ENCODE measurements at places on chromosomes 1 and 21. TPM values are rescaled to one million over a fixed set of nuclear protein-coding genes. Genes with fewer than 3 reads are reported as not detected.

DNA sequence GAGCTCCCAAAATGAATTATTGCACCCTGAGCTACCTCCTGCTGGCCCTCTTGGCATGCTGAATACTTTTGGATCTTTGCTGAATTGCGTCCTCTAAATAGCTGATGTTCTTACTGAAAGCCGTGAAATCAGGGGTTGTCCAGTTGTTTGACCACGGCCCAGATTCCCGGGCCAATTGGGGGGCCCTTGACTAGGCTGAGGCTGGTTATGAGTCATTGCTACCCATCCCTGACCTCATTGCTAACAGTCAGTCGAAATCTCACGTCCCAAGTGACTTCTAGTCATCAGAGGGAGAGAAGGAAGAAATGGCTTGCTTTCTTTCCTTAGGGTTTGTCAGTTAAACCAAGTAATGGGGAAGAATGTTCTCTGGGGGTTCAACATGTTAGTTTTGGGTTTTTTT lies 37.4 kb downstream of the SMYD2 start:
- peaks cover 20% of the 10 kb centered on the region for H3K36me3 ChIP-seq
- H3K4me1 ChIP-seq = no peaks in the 10 kb centered on the region
- H3K27me3 ChIP-seq = no peaks in the 10 kb centered on the region
- no peak overlapping the region for H3K4me3 ChIP-seq

GRCh38 chr1:28509705-28510272 lies 3.9 kb downstream of the RCC1 start:
- peak overlapping the region; percentile 99 for H3K4me3 ChIP-seq
- H3K27me3 ChIP-seq = no peaks in the 10 kb centered on the region
- peaks cover 41% of the 10 kb centered on the region for H3K4me1 ChIP-seq
- DNase-seq = no peak

GRCh38 chr1:9882296-9882944 lies 27.6 kb downstream of the CTNNBIP1 start:
- H3K36me3 ChIP-seq = no peaks in the 10 kb centered on the region
- H3K4me1 ChIP-seq = peaks cover 27% of the 10 kb centered on the region
- no peaks in the 10 kb centered on the region for H3K27me3 ChIP-seq
- peak overlapping the region; percentile 95 for H3K27ac ChIP-seq
- peak overlapping the region; percentile 65 for H3K4me3 ChIP-seq
- peak; percentile 55 for DNase-seq

DNA sequence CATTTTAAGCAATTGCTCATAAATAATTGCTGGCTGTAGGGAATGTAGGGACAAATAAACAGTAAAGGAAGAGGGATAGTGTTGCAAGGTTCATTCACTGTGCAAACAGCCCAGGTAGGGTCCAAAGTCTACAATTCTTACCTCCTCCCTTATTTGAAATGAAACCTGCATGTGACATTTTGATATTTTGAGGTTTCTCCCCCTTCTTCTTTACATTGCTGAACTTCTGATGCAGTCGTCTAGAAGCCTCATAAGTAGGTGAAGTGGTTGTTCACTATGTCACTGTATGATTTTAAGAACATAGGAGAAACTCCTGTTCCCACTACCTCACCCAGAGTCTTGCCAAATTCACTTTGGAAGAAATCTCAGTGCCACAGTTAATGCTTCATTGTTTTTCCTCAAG lies 16.1 kb downstream of the F5 start:
- H3K27ac ChIP-seq = no peak overlapping the region
- no peak for DNase-seq
- peaks cover 8% of the 10 kb centered on the region for H3K4me1 ChIP-seq
- no peaks in the 10 kb centered on the region for H3K36me3 ChIP-seq
- no peak overlapping the region for H3K4me3 ChIP-seq

GRCh38 chr1:200021577-200022238 lies 5.8 kb upstream of the NR5A2 start:
- H3K4me1 ChIP-seq = no peaks in the 10 kb centered on the region
- H3K27me3 ChIP-seq = peaks cover 26% of the 10 kb centered on the region
- no peak for DNase-seq
- no peak overlapping the region for H3K27ac ChIP-seq
- no peak overlapping the region for H3K4me3 ChIP-seq
- H3K36me3 ChIP-seq = no peaks in the 10 kb centered on the region

GRCh38 chr1:112894561-112895011 lies 61.4 kb downstream of the SLC16A1 start:
- no peaks in the 10 kb centered on the region for H3K36me3 ChIP-seq
- H3K27ac ChIP-seq = no peak overlapping the region

GRCh38 chr21:38807986-38808385 lies 2.3 kb downstream of the ETS2 start:
- peaks cover 23% of the 10 kb centered on the region for H3K36me3 ChIP-seq
- peaks cover 25% of the 10 kb centered on the region for H3K4me1 ChIP-seq
- H3K4me3 ChIP-seq = peak overlapping the region; percentile 87
- DNase-seq = no peak
- H3K27me3 ChIP-seq = no peaks in the 10 kb centered on the region

DNA sequence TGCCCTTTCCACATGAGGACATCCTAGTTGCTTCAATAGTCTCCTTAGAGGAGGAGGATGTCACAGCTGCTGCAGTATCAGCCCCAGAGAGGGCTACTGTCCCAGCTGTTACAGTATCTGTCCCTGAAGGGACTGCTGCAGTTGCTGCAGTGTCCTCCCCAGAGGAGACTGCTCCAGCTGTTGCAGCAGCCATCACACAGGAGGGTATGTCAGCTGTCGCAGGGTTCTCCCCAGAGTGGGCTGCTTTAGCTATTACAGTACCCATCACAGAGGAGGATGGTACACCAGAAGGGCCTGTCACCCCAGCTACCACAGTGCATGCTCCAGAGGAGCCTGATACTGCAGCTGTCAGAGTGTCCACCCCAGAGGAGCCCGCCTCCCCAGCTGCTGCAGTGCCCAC lies 78.5 kb upstream of the BMP8A start:
- no peak overlapping the region for H3K27ac ChIP-seq
- no peak for DNase-seq
- peaks cover 9% of the 10 kb centered on the region for H3K36me3 ChIP-seq
- H3K27me3 ChIP-seq = no peaks in the 10 kb centered on the region
- no peak overlapping the region for H3K4me3 ChIP-seq

GRCh38 chr1:99818063-99818699 lies 32.0 kb upstream of the AGL start:
- H3K27me3 ChIP-seq = peaks cover 9% of the 10 kb centered on the region
- no peak for DNase-seq
- no peak overlapping the region for H3K4me3 ChIP-seq
- H3K4me1 ChIP-seq = peaks cover 12% of the 10 kb centered on the region
- no peak overlapping the region for H3K27ac ChIP-seq

DNA sequence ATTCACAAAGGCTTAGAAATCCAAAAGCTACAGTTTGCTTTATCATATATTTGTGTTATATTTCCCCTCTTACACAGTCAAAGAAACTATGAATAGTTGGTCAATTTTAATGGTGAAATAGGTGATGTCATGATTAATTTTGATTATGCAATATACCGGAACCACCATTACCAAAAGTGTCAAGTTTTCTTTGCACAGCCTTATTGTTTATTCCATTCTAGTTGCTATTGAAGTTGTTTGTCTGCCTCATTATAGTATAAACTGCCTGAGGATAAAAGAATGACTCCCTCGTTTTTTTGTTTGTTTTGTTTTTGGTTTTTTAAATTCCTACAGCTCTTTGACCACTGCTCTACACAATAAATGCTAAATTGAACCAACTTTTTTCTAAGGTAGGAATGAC lies 690.6 kb upstream of the ZP4 start:
- no peak overlapping the region for H3K27ac ChIP-seq
- no peak overlapping the region for H3K4me3 ChIP-seq
- H3K27me3 ChIP-seq = no peaks in the 10 kb centered on the region
- no peaks in the 10 kb centered on the region for H3K4me1 ChIP-seq

DNA sequence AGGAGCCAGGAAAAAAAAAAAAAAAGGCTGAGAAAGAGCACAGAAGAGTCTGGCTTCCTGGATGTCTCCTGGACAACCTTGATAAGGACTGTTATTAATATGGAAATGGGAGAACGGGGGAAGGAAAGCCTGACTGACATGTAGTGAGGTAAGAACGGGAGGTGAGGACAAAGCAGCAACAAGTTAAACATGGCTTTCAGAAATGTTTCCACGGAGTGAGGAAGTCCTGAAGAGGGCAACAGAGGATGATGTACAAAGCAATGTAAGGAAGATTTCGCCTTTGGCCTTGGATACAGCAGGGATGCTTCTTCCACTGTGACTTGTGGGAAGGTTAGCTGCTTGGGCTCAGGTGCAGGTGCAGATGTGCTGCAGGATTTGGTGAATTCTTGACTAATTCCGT lies 11.9 kb upstream of the NIBAN1 start:
- H3K4me3 ChIP-seq = no peak overlapping the region
- H3K27ac ChIP-seq = no peak overlapping the region
- H3K36me3 ChIP-seq = no peaks in the 10 kb centered on the region
- DNase-seq = no peak

- H3K36me3 ChIP-seq = peaks cover 26% of the 10 kb centered on the region
- no peaks in the 10 kb centered on the region for H3K27me3 ChIP-seq
- H3K4me3 ChIP-seq = no peak overlapping the region
- DNase-seq = no peak
Observed at GRCh38 chr1:25492323-25492722, 51.1 kb upstream of the LDLRAP1 start.

DNA sequence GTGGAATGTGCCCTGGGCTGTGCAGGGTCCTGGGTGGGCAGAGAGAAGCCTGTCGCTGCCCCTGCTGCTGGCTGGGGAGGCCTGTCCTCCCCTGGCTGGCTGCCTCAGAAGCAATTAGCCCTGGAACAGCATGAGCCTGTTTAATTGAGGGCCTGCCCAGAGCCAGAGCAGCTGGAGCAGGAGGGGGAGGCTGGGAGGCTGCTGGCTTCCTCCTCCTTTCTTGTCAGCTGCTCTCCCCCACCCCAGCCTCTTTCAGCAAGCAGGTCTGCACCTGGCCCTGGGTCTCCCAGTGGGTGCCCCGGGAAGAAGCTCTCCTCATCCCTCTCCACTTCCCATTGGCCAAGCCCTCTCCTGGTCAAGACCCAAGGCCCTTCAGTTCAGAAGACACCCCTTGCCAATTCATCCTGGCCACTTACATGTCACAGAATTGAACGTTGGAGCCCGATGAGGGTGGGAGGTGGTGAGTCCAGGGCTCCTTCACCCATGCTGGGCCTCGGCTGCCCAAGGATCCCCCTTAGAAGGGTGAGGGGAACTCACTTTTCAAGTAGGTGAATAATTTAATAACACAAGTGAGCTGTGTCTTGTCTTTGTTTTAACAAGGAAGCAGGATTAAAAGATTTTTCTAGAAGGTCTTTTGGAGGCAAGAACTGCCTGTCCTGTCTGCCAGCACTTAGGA lies 13.2 kb downstream of the AMPD2 start:
- peaks cover 11% of the 10 kb centered on the region for H3K4me1 ChIP-seq
- DNase-seq = no peak
- no peak overlapping the region for H3K4me3 ChIP-seq
- peak overlapping the region; percentile 33 for H3K27ac ChIP-seq
- H3K27me3 ChIP-seq = no peaks in the 10 kb centered on the region

DNA sequence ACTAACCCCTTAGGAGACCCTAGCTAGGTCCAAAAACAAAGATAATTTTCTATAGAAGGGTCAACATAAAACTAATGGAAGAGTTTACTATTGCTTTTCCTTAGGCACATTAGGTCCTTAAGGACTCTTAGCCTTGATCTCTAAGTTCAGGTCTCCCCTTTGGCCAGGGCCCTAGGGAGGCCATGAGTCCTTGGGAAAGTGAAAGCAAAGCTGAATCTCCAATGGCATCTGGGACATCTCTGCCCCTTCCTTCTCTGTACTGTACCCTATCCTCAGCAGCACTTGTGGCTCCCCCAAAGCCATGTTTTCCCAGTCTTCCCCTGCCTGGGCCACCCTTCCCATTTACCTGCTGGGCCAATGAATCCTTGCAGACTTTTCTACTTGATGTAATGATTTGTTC lies 14.3 kb downstream of the IER5 start:
- peaks cover 76% of the 10 kb centered on the region for H3K4me1 ChIP-seq
- H3K4me3 ChIP-seq = no peak overlapping the region
- no peak overlapping the region for H3K27ac ChIP-seq
- no peak for DNase-seq
- peaks cover 17% of the 10 kb centered on the region for H3K27me3 ChIP-seq

DNA sequence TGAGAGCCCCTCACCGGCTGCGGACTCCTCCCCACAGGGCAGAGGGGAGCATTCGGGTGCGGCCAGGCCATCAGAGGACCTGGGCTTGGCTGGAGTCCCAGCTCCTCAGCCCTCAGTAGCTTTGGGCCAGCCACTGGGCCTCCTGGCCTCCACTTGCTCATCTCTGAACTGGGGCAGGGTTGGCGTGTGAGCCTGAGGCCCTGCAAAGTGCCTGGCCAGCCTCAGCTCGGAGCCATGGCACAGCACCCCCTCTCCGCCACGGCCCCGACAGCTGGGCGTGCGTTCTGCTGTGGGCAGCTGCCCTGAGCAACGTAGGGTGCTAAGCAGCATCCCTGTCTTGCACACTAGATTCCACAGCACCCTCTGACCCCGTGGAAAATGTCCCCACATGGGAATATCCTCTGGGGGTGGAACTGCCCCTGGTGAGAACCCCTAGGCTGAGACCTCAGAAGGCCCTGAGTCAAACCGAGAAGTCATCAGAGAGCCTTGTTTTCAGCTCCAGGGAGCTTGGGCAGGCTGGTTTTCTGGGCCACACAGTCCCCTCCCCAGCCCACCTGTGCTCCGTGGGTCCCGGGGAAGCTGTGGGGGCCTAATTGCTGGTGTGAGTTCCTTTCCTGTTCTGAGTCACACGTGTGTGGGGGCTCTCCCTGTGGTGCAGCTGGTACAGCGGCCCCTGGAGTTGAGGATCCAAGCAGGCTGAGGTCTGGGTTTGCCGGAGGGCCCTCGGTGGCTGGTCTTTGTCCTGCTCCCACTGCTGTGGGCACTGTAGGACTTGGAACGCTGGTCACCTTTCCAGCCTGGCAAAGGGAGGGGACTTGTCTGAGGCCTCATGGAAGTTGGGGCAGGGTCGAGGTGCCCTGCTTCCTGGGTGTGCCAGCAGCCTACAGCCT lies 24.5 kb downstream of the TP73 start:
- no peaks in the 10 kb centered on the region for H3K36me3 ChIP-seq
- peaks cover 10% of the 10 kb centered on the region for H3K27me3 ChIP-seq
- peaks cover 17% of the 10 kb centered on the region for H3K4me1 ChIP-seq
- DNase-seq = no peak

- no peaks in the 10 kb centered on the region for H3K27me3 ChIP-seq
- peaks cover 24% of the 10 kb centered on the region for H3K36me3 ChIP-seq
- no peak overlapping the region for H3K4me3 ChIP-seq
- H3K4me1 ChIP-seq = no peaks in the 10 kb centered on the region
Observed at GRCh38 chr1:11211925-11212587, 22.9 kb downstream of the ANGPTL7 start.

DNA sequence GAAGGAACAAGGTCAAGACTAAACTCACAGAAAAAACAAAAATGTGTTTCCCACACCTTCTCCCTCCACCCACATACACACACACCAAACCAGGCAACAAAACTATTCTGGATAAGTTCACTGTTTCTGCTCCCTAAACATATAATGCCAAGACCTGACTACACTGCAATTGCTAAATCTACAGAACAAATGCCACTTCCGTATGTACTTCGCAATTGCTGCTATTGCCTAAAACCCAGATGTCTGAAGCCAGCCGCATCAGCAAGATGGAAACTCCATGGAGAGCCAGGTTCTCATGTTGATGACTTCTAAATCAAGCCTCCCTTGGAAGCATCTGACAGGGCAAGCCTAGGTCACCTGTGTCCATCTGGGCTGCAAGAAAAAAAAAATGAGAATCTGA lies 8.3 kb upstream of the AIM2 start:
- H3K4me1 ChIP-seq = peaks cover 7% of the 10 kb centered on the region
- no peak overlapping the region for H3K4me3 ChIP-seq
- no peaks in the 10 kb centered on the region for H3K36me3 ChIP-seq
- H3K27me3 ChIP-seq = peaks cover 16% of the 10 kb centered on the region

The PPFIA4 gene
- total RNA-seq = 48.5 TPM

The UBE2U gene
- total RNA-seq = not detected

The DCST1 gene
- not detected for total RNA-seq

The BRINP3 gene
- total RNA-seq = not detected

The INSRR gene
- 0.47 TPM for total RNA-seq
